NCI-H1092 treated with DMSO at 0.1 percent for 48 hours (cell line): ENCODE measurements at places on chromosomes 5 and 9.
A peak's percentile ranks its signal among the peaks of the same experiment; 100 is the strongest.

DNA sequence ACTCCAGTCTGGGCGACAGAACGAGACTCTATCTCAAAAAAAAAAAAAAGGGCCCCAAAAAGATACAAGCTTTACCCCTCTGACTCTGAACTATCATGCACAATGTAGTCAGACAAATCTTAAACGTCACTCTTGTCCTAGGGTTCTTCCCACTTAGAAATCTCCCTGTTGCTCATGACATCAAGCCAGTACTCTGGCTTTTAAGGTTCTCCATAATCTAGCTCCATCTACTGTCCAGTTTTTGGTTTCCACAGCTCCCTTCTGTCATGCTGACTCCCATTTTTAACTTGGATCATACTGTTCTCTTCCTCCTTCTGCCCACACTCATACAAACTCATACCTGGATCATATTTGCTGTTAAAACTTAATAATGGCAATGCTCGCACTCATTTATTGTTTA, 156.7 kb upstream of the TLX3 start:
- DNase-seq = peak; percentile 24

DNA sequence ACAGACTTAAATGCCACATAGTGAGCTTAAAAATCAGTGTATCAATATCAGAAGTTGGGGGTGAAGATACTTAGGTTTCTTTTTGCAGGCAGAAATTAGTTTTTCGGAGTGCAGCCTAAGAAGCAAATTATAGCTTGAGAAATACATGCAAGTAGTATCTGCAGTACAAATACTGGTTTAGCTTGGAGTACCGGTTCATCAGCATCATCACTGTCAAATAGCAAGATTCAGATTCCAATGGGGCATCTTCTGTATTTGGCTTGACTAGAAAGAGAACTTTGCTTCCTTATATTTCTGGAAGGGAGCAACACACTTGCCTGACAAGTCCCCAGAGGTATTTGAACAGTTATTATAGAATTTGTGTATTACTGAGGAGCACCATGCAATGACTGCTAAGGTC, 19.8 kb downstream of the SLC31A1 start:
- no peak for DNase-seq

- no peak for DNase-seq
Measured at GRCh38 chr9:127903557-127904475, 4.4 kb upstream of the ST6GALNAC6 start.

GRCh38 chr9:124146031-124146561, 111.7 kb upstream of the NEK6 start:
- DNase-seq = no peak

DNA sequence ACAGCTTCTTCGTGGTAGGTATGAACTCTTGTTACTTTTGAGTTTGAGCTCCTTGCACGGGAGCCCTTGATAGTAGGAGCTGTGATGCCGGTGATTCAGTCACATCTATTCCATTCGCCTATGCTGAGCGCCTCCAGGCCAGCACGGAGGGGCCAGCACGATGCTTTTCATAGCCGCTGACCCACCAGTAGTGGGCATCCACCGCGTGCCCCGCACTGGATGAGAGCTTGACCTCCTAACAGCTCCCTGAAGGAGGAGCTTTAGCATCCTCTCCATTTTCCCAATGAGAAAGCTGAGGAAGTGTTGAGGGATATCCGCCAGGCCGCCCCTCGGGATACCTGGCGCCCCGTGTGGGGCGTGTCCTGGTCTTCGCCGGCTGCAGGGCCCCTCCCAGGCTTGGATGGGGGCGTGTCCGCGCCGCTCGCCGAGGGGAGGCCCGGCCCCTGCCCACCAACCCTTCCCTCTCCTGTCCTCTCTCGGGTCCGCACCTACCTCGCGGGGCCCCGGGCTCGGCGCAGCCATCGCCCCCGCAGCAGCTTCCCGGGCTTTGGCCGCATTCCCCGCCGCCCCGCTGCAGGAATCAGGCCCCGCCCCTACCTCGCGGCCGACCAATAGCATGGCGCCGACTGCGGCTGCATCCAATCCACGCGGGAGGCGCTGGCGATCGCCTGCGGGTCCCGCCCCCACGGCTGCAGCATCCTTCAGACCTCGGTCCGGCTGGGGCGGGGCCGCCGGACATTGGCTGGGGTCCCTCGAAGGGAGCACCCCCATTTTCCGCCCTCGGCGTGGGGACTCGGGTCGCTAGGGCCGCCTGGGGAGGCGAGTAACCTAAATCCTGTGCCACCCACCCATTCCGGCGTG, at the start of gene PIP5KL1:
TSS of gene PIP5KL1 (minus strand) at position 547 of the 861 bp plus-strand sequence. CDS start at position 522, 25 bp downstream.
- DNase-seq = peak; percentile 59

GRCh38 chr5:142069606-142070399, 38.8 kb upstream of the NDFIP1 start:
- no peak for DNase-seq

- no peak for DNase-seq
Measured at GRCh38 chr5:71783891-71784290, 64.8 kb downstream of the CARTPT start.

GRCh38 chr5:138824516-138824915, 50.6 kb downstream of the LRRTM2 start:
- no peak for DNase-seq

DNA sequence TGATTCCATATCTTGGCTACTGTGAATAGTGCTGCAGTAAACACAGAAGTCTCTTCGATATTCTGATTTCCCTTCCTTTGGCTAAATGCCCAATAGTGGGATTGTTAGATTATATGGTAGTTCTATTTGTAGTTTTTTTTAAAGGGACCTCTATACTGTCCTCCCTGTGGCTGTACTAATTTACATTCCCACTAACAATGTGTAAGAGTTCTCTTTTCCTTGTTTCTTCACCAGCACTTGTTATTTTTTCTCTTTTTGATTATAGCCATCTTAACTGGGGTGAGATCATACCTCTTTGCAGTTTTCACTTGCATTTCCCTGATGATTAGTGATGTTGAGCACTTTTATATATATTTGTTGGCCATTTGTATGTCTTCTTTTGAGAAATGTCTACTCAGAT, 102.0 kb downstream of the CARTPT start:
- no peak for DNase-seq

GRCh38 chr5:97297063-97297703, 114.1 kb upstream of the RIOK2 start:
- DNase-seq = peak; percentile 34

GRCh38 chr5:54404568-54404967, 50.9 kb upstream of the HSPB3 start:
- no peak for DNase-seq

- peak; percentile 57 for DNase-seq
Measured at GRCh38 chr5:149799119-149799623, 69.1 kb downstream of the PPARGC1B start.

GRCh38 chr5:1971944-1972343, 89.2 kb upstream of the IRX4 start:
- DNase-seq = no peak

GRCh38 chr9:129136446-129137035, 25.3 kb downstream of the PTPA start:
- DNase-seq = no peak

- no peak for DNase-seq
Measured at GRCh38 chr9:126777733-126778132, 27.1 kb upstream of the ZBTB43 start.

DNA sequence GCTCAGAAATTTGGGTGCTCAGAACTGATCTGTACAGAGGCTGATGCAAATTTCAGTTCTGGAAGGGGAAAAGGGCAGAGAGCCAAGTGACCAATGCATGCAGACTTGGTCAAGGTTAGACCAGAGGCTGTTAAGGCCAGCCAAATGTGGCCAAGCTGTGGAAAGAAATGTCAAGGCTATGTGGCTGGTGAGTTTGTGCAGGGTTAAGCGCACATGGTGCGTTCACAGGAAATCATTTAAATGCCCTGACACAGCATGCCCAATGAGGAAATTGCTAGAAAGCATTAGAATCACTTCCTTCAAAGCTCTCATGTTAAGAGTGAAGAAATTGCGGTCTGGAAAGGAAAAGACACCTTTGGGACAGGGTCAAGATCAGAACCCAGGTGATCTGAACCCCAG, 58.0 kb downstream of the PTPN3 start:
- DNase-seq = no peak

DNA sequence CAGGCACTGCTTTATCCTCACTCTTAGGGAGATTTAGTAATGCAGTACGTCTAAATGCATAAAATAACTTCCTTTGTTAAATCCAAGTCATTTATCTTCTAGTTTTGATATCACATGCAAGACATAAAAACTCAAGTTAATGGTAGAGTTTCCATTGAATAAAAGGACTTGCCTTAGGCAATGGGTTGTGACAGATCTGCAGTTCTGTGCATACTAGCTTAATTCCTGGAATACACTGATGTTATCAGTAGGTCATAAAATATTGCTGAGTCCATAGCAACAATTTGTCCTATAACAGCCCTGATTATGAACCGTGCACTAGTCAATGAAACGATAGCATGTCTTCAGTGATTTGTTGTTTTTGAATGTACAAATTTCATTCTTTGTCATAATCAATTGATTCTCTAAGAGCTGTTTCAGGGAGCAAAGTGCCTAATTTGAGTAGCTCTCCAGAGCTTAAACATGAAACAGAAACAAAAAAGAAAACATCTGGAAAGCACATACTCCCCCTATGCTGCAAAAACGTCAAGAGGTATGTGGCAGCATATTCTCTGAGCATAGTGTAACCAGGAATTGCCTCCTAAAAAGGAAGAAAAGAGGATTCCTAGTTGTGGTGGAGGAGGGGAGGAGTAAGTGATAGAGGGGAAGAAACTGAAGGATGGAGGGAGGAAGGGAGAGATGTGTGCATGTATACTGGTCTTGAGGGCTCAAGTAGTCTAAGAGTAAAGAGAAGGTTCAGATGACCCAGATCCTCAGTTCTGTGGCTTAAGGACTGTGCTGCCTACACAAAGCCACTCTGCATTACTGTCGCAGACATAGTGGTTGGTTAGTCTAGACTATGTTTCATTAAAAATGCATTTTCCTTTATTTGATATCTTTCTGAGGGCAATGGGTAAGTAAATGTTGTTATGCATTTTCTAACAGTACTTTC, 589.2 kb downstream of the PRR16 start:
- no peak for DNase-seq

- no peak for DNase-seq
Measured at GRCh38 chr5:122770477-122770876, 4.4 kb upstream of the SNX2 start.

- DNase-seq = no peak
Measured at GRCh38 chr5:151222790-151223446, 974 bp downstream of the CCDC69 start.

- DNase-seq = no peak
Measured at GRCh38 chr9:32359452-32359851, 25.0 kb upstream of the ACO1 start.
